ENCODE measurements at places on chromosomes 12 and 14. TPM values are rescaled to one million over a fixed set of nuclear protein-coding genes. Genes with fewer than 3 reads are reported as not detected.

Gene SERPINA5
- total RNA-seq, result 6.8 TPM

DNA sequence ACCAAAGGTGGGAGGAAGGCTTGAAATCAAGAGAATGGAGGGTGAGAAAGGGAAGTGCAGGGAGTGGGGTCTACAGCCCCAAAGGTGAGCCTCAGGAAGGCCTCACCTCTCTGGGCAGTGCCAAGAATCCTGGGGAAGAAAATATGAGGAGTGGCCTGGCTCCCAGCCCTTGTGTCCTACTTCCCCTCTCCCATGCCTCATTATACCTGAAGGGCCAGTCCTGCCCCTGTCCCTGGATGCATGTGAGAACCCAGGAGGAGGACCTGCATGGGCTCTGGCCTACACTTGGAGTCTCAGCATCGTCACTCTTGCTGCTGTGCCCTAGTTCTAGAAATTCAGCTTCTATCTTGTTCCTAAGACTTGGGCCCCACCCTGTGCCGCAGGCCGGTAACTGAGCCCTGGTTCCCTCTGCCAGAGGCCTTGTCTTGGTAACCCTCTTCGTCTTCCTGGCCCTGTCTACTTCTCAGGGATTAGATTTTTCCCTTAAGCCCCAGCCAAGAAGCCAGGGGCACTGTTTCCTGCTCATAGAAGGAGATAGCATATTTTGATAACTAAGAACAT, 10.9 kb upstream of the MYH7 start:
- no peak for DNase-seq

Gene CAPS2
- total RNA-seq, result 18.7 TPM

- DNase-seq, result no peak
Measured at GRCh38 chr12:7929083-7929792, 6.7 kb downstream of the SLC2A3 start.

DNA sequence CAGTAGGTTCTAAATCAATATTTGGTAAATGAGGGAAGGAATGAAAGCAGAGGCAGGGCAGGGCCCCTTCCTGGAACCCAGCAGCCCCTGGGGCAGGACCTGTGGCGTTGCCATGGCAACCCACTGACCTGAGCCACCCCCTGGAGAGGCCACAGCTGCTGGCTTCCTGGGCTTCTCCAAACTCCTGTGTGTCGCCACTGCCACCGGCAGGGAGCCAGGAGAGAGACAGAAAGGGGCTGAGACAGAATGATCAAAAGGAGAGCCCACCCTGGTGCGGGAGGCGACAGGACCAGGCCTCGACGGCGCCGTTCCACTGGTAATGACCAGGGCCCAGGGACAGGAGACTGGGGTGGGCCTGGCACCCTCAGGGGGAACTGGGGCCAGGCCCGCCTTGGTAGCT, 18.2 kb downstream of the RFX4 start:
- DNase-seq, result no peak

GRCh38 chr14:45359746-45360145, 106.7 kb upstream of the MIS18BP1 start:
- DNase-seq, result no peak

Gene INHBC
- not detected for total RNA-seq

GRCh38 chr14:85010186-85010585, 519.8 kb upstream of the FLRT2 start:
- no peak for DNase-seq

- DNase-seq, result no peak
Measured at GRCh38 chr12:50047693-50048250, 9.6 kb upstream of the ASIC1 start.

DNA sequence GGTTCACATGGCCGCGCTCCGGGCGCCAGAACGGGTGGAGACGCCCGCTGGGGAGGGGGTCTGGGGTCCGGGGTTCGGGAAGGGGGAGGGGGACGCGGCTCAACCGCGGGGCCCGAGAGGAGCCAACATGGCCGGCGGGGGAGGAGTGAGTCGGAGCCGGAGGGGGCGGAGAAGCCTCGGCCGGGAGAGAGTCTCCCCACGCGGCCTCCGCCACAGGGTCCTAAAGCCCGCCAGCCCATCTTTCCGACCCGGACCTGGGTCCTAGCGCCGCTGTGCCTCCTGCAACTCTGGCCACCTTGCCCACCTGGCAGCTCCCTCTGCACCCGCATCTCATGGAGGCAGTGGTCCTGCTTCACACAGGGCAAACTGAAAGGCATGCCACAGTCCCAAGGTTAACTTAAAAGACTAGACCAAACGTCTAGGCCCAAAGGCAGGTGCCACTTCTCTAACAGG, at the start of gene BAZ2A:
Gene BAZ2A, minus strand, starts transcription at position 147 of the 453 bp plus-strand sequence. CDS start 12,796 bp downstream, outside the sequence.
- peak; percentile 61 for DNase-seq

Gene CATSPERB
- 14.5 TPM for total RNA-seq

- no peak for DNase-seq
Measured at GRCh38 chr14:92340931-92341330, 18.0 kb downstream of the SLC24A4 start.

GRCh38 chr14:101034986-101035385, 131.5 kb upstream of the RTL1 start:
- no peak for DNase-seq

Gene SPRING1
- 13.4 TPM for total RNA-seq

- DNase-seq, result no peak
Measured at GRCh38 chr12:4015225-4016091, 142.3 kb upstream of the PARP11 start.

- peak; percentile 4 for DNase-seq
Measured at GRCh38 chr12:21502164-21502496, 541 bp downstream of the GOLT1B start.

Gene SMCO3
- 0.49 TPM for total RNA-seq

Gene KRT85
- total RNA-seq, result not detected

- DNase-seq, result no peak
Measured at GRCh38 chr14:100830681-100831080, 4.8 kb downstream of the MEG3 start.

DNA sequence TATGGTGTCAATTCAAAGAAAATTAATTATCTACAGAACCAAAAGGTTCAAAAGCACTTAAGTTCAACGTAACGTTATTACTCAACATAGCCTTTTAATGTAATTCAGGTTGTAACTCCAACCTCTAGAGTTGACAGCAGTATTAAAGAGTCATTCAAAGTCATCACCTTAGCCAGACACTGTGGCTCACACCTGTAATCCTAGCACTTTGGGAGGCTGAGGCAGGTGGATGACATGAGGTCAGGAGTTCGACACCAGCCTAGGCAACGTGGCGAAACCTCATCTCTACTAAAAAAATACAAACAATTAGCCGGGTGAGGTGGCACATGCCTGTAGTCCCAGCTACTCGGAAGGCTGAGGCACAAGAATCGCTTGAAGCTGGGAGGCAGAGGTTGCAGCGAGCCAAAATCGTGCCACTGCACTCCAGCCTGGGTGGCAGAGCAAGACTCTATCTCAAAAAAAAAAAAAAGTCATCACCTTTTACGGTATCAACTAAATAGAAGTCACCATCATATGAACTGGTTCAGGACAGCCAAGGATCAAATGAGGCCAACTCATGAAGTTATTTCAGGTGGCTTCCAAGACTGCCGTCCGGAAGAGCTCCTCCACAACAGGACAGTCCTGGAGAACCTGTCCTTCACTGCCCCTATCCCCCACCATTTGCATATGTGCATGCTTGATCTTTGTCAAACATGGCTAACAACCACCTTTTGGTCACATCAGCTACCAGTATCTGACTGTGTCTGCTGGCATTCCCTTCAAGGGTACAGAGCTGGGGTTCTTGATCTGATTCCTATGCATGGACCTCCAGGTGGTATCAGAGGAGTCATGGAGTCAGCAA, 4.2 kb downstream of the PPTC7 start:
- DNase-seq, result no peak

Gene LRIG3
- 70.0 TPM for total RNA-seq

Gene CMA1
- total RNA-seq, result not detected

DNA sequence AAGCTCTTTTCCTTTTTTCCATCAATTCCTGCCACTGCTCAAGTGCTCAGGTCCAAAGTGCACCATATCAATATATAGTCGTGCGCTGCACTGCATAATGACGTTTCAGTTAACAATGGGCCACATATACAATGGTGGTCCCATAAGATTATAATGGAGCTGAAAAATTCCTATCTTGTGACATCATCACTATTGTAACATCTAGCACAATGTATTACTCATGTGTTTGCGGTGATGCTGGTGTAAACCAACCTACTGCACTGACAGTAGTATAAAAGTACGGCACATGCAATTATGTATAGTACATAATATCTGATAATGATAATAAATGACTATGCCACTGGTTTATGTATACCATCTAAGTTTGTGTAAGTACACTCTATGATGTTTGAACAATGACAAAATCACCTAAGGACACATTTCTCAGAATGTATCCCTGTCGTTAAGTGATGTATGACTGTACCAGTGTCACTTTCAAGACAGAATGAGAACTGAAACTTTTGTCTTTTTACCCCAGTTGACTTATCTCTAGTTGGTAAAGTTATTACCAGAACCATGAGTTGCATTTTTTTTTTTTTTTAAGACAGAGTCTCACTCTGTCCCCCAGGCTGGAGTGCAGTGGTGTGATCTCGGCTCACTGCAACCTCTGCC, 53.7 kb upstream of the INSM2 start:
- no peak for DNase-seq

Gene PTPRQ
- total RNA-seq, result 2.3 TPM

- no peak for DNase-seq
Measured at GRCh38 chr14:90336401-90336800, 4.7 kb upstream of the NRDE2 start.

Gene HVCN1
- total RNA-seq, result 14.5 TPM

DNA sequence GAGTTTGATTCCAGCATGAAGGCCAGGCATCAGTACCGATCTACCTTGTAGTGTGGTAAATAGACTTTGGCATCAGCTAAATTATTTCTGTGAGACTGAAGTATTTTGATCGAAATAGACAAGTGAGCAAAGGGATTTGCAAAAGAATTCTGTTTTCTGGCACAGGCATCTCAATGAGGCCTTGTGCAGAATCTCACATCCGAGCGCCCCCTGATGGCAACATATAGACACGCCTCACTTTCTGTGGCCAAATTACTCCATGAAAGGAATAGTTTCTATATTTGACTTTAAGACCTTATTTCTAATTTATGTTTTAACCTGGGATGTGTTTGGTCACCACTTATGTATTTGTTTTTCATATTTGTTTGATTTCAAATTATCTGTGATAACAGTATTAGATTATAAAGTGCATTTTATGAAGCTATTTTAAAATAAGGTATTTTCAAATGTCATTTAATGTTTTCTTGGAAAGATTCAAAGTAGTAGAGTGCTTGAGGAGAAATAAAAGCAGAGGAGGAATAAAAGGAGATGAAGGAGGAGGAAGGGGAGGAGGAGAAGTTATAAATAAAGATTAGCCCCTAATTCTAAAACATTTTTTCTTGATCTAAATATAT, 731.9 kb downstream of the NRXN3 start:
- no peak for DNase-seq

DNA sequence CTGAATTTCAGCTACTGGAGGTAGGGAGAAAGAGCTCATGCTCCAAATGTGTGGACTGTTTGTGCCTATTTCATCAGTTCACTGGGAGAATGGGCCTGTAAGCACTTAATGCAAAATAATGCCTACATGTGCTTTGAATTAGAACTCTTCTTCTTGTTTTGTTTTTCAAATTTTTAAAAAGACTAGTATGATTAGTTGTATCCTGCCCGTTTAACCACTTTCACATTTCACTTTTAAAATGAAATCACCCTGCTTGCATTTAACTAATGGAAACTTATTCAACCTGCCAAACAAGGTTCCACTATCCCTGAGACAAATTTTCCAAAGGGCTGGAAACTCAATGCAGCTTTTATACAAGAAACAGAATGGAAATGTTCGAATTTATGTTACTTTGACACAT, 79.7 kb downstream of the SAMD4A start:
- no peak for DNase-seq
